SJSA1 (cell line): ENCODE measurements at places on chromosomes 16 and 17. TPM values are rescaled to one million over a fixed set of nuclear protein-coding genes. Genes with fewer than 3 reads are reported as not detected.

The TTYH2 gene
- 0.06 and 0.50 TPM in 2 replicates for total RNA-seq

The MYL4 gene
- 2.2 TPM in 1 of 2 replicates, not detected in the other for total RNA-seq

The PRSS22 gene
- not detected in 2 replicates for total RNA-seq

The ITGB3 gene
- total RNA-seq: 164 and 202 TPM in 2 replicates

The SEZ6L2 gene
- total RNA-seq: 13.2 and 13.8 TPM in 2 replicates

The CD300E gene
- total RNA-seq: not detected in 2 replicates

The IGF2BP1 gene
- 5.0 and 8.7 TPM in 2 replicates for total RNA-seq

The TSPAN10 gene
- total RNA-seq: 0.47 TPM in 1 of 2 replicates, not detected in the other

The TMIGD1 gene
- not detected in 2 replicates for total RNA-seq

The CYTH1 gene
- total RNA-seq: 14.6 and 18.9 TPM in 2 replicates

DNA sequence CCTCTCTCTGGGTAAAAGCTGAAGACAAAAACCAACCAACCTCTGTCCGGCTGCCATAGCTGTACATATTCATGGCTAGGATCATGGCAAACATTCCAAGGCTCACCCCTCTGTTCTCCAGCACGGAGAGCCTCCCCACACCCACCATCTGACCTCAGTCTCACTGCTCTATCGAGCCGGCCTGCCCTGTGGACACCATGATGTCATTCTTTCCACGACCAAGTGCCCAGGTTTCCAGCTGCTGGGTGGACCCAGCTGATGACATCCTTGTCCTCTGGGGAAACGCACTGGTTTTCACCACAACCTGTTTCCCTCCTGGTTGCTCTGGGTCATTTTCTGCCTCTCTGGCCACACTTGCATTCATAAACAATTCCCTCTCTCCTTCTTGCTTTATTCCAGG, 67.7 kb downstream of the NDEL1 start:
- no peak for DNase-seq

- DNase-seq: no peak
Measured at GRCh38 chr17:17835415-17836249, 1.2 kb downstream of the SREBF1 start.

DNA sequence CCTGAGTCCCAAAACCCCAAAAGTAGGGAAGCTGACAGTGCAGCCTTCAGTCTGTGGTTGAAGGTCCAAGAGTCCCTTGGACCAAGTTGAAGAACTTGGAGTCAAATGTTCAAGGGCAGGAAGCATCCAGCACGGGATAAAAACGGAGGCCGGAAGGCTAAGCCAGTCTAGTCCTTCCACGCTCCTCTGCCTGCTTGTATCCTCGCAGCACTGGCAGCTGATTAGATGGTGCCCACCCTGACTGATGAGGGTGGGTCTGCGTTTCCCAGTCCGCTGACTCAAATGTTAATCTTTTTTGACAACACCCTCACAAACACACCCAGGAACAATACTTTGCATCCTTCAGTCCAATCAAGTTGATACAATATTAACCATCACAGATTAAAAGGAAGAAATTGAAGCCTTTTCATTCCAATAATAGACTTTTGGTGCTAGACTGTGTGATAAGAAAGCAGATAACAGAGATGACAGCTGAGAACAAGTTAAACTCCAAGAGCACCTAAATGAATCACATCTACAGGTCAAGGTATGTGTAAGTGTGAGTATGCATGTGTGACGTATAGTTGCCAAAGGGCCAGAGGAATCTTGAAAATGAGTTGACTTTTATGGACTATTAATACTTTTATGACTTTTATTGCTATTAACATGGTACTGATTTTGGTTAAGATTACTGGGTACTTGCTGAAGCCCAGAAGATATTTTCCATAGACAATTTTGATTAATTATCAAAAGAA, 933.5 kb upstream of the SOX9 start:
- no peak for DNase-seq

DNA sequence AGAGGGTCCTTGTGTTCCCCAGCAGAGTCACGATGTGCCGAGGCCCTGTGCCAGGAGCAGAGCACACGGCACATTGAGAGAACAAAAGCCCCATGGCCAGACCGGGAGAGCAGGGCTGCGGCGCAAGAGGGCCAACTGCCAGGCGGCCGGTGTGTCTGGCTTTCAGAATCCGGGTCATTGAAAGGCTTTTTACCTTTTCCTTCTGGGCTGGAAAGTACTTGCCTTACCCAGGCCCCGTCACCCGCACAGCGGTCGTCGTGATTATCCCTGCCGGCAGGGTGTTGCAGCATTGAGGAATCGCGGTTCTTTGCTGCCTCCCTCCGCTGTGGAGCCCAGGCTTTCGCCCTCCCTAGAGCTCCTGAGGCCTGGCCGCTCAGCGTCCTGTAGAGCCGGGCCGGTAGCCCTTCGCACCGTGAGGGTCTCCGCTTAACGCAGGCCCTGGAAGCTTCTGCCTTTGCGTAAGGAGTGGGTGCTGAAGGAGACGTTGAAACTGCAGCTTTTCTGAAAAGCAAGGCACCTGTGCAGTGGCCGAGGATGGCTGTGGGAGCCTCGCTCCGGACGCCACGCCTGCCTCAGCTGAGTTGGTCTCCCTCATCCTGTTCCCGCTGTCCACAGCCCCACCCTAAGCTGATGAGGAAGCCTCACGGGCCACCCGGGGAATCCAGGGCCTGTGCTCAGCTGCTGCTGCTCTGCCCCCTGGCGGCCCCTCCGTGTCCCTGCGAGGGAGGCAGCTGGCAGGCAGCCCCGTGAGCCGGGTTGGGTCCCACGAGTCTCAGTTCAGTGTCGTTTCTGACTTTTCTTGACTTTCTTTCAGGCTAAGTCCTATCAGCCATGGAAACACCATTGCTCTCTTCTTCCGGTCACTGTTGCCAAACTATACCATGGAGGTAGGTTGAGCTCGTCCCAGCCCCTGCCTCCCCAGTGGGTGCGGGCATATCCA, 8.6 kb upstream of the MC1R start:
- peak; percentile 86 for DNase-seq

DNA sequence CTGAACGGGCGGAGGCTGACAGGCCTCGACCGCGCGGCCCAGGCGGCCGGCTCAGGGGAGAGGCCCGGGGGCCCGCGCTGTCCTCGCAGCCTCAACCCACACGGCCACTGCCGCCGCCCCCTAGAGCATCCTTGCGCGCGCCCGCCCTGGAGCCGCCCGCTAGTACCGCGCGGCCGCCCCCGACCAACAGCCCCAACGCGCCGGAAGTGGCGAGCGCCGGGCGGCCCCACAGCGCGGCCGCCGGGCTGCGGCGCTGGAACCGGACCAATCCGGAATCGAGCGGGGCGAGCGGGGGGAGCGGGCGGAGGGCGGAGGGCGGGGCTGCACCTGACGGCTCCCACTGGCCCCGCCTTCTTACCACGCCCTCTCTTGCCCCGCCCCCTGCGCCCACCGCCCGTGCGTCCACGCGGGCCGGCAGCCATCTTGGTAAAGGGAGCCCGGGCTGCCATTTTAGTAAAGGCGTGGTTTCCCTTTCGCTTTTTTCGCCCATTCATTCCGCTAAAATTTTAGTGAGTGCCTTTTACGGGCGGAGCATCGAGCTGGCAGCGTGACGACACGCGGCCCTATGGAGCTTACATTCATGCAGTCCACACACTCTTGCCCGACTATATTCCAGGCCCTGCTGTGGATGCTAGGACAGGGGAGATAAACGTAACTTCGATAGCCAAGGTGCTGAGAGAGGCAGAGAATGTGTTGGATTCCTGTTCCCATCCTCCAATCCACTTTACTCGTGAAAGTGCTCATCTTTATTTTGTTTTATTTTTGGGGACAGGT, at the start of gene XPO6:
Gene XPO6 (minus strand): TSS at position 208 of the 774 bp plus-strand sequence. CDS start 597 bp downstream, outside the sequence.
- DNase-seq: peak; percentile 93

DNA sequence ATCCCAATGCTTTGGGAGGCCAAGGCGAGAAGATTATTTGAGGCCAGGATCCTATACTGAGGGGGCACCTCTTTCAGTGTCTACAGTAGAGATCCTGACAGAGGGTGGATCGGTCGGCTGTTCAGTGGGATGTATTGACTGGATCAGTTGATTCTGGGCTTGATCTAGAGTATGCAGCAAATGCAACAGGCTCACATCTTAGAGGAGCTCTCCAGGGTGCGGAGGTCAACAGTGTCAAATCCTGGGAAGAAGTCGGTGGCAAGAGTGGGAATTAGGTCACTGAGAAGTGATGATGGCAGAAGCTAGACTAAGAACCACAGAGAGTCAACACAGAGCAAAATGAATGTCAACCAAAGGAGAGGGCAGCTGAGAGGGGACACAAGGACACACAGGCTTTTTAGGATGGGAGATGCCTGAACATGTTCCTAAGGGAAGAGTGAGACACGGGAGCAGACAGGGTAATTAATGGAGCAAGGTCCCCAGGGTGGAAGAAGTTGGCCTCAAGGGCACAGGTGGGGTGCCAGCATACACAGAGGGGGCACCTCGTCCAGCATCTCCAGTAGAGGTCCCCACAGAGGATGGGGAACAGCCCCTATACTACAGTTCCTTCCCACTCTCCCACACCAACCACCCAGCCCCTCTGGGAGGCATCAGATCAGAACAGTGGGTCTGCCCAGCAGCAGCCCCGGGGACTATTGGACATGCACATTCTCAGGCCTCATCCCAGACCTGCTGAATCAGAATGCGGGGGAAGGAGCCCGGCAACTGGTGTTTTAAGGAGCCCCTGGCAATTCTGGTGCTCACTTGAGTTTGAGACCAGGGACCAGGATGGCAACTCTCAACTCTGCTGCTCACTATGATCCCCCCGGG, 10.0 kb upstream of the CYTH1 start:
- no peak for DNase-seq

DNA sequence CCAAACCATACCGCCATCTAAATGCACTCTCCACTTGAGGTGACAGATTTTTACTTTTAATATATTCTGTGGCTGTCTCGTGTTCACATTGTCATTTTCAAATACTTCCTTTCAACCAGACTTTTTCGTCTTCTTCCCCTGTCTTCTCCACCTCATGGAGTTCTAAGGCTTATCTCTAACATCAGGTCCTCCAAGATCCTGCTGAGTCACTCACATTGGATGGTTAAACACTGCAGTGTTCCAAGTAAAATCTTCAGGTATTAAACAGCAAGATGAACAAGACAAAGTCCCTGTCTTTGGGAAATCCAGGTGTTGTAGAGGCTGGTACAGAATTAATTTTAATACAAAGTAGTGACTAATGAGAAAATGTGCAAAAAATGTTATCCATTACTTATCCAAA, 330.2 kb upstream of the KIF2B start:
- DNase-seq: no peak

GRCh38 chr17:29004081-29004692, 1.6 kb downstream of the SEZ6 start:
- DNase-seq: no peak

- DNase-seq: no peak
Measured at GRCh38 chr16:84502581-84502980, 1.9 kb downstream of the MEAK7 start.

DNA sequence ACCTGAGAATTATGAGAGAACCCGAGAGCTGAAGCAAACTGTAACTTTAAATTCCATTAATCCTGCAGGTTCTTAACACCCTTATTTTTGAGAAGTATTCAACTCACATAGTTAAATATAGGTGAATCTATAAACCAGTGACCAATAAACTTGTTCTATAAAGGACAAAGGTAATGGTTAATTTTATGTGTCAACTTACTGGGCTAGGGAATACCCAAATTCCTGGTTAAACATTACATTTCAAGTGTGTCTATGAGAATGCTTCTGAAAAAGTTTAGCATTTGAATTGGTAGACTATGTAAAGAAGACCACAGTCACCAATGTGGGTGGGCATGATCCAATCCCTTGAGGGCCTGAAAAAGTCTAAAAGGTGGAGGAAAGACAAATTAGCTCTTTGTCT, 99.1 kb downstream of the KCNJ2 start:
- DNase-seq: no peak

DNA sequence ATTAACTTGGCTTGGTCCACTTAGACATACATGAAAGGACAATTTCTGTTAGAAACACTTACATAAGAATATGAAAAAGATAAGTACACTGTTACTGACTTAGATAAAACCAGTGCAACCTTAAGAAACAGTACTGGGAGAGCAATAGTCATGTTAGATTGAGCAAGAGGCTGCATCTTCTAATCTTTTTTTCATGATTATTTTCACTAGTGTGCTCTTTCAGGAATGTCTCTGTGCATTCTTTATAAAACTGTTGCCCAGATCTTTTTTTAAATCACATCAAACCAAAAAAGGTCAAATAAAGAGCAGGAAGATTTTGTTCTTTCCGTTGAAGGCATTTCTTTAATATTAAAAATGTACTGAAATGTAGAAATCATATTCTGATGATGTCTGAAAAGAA, 100.7 kb upstream of the AXIN2 start:
- DNase-seq: no peak

- no peak for DNase-seq
Measured at GRCh38 chr17:17088086-17088485, 45.8 kb downstream of the MPRIP start.

- DNase-seq: no peak
Measured at GRCh38 chr17:36094746-36095145, 4.8 kb upstream of the CCL3 start.

- no peak for DNase-seq
Measured at GRCh38 chr17:44209786-44210341, 9.6 kb downstream of the UBTF start.

DNA sequence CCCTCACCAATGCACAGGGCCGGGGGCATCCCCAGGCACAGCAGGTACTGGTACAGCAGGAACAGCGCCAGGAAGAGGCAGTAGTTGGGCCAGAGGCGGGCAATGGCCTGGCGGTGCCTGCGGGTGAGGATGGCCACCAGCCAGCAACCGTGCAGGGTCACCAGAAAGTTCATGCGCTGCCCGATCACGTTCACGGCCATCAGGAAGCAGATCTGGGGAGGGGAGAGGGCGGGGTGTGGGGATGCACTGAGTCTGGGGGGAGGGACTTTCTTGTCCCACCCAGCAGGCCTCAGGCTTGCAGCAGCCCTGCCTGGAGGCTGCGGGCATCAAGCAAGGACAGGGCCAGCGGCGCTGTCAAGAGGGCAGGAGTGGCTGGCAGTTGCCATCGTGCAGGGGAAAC, 25.4 kb downstream of the CTU2 start:
- DNase-seq: no peak

DNA sequence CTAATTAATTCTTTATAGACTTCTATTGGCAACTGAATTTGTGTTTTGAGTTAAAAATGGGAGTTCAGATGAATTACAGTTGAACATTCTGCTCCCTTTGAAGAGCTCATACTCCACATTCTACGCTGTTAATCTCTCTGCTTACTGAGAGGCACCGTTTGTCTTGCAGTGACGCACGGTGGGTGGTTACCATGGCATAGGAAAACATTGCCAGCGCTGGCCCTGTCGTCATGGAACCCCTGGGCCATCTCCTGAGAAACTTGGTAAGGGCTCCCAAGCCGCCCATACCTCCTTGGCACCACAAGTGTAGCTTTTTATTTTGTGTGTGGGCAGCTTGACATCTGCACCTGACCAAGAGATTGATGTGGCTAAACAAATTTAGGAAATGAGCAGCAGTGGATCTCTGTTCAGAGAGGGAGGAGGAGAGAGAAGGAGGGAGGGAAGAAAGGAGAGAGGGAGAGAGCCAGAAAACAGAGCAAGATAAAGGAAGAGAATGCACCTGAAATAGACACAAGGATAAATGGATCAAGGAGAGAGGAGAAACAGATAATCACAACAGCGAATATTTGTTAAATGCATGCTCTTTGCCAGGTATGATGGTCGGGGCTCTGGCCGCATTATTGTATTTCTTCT, 398.5 kb downstream of the HAPSTR1 start:
- DNase-seq: no peak
